Aorta (tissue), 5 donors: ENCODE measurements at places on chromosomes 12 and 14. TPM values are rescaled to one million over a fixed set of nuclear protein-coding genes. Genes with fewer than 3 reads are reported as not detected.

- no peaks in the 10 kb centered on the region for H3K27me3 ChIP-seq
- no peak overlapping the region for H3K27ac ChIP-seq
- DNase-seq: no peak
- H3K4me1 ChIP-seq: no peaks in the 10 kb centered on the region
Observed at GRCh38 chr12:40502322-40502721, 189.9 kb upstream of the CNTN1 start.

The CD163 gene
- total RNA-seq: 229 TPM

- no peak overlapping the region for H3K27ac ChIP-seq
- no peaks in the 10 kb centered on the region for H3K4me1 ChIP-seq
- H3K4me3 ChIP-seq: peak overlapping the region; percentile 87
- H3K27me3 ChIP-seq: no peaks in the 10 kb centered on the region
Observed at GRCh38 chr14:100305324-100306100, 732 bp downstream of the SLC25A29 start.

- DNase-seq: no peak
- H3K27me3 ChIP-seq: no peaks in the 10 kb centered on the region
- no peak overlapping the region for H3K27ac ChIP-seq
- no peaks in the 10 kb centered on the region for H3K36me3 ChIP-seq
Observed at GRCh38 chr12:117359029-117359845, 2.2 kb downstream of the NOS1 start.

DNA sequence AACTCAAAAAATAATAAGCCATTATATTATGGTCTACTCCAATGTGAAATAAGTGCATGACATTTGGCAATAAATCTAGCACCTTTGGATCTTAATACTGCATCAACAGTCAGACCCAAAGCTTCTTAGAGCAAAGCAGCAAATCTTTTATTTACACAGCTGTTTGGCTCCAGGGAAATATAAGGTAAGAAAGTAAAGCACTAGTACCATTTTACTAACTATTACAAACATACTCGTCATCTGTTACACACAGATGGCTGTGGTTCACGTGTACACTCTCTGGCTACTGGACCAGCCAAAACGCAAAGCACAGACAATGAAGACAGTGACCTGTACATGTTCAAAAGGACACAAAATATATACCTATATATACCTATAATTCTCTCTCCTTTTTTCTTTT is 2.8 kb downstream of the FGD6 start:
- H3K36me3 ChIP-seq: no peaks in the 10 kb centered on the region
- no peak overlapping the region for H3K4me3 ChIP-seq
- H3K27ac ChIP-seq: no peak overlapping the region
- no peak for DNase-seq
- H3K27me3 ChIP-seq: no peaks in the 10 kb centered on the region

- peak overlapping the region; percentile 50 for H3K27ac ChIP-seq
- H3K4me1 ChIP-seq: no peaks in the 10 kb centered on the region
- no peaks in the 10 kb centered on the region for H3K27me3 ChIP-seq
- DNase-seq: peak; percentile 63
- H3K36me3 ChIP-seq: no peaks in the 10 kb centered on the region
Observed at GRCh38 chr12:124452576-124453331, 114.7 kb downstream of the NCOR2 start.

DNA sequence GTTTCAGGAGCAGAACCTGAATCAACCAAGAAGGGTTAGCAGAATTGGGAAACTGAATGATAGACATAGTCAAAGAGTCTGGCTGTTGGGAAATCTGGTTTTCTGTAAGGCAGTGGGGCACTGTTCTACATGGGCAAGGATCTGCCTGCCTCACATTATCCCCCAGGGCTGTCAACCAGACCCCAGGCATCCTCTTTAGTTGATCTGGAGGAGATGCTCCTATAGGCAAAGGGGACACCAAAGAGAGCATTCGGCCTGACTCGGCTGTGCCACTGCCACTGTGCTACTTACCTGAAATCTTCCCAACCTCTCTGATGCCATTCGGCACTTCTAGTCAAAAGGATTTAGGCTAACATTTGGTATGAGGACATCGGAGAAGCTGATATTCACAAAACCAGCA is 4.1 kb downstream of the ISCU start:
- no peak overlapping the region for H3K4me3 ChIP-seq
- H3K4me1 ChIP-seq: no peaks in the 10 kb centered on the region
- DNase-seq: no peak
- no peak overlapping the region for H3K27ac ChIP-seq

DNA sequence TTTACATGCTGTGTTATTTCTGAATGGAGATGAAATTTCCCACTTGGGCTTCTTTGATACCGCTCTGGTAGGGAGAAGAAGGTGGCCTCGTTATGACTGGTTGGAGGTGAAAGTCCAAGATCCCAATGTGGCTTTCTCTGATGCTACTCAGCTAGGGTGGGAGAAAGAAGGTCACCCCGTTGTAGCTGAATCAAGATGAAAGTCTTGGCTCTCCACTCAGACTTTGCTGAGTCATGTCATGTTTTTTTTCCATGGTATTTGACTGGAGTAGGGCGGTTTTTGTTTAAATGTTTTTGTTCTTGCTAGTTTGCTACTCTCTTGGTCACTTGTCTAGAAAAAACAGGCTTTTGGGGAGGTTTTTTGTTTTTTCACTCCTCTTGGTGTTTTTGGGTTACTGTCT is 2.4 kb upstream of the PDE6H start:
- no peak overlapping the region for H3K27ac ChIP-seq
- H3K27me3 ChIP-seq: no peaks in the 10 kb centered on the region
- DNase-seq: no peak
- no peaks in the 10 kb centered on the region for H3K36me3 ChIP-seq
- no peaks in the 10 kb centered on the region for H3K4me1 ChIP-seq

- H3K36me3 ChIP-seq: no peaks in the 10 kb centered on the region
- no peak overlapping the region for H3K27ac ChIP-seq
- no peaks in the 10 kb centered on the region for H3K4me1 ChIP-seq
- no peak overlapping the region for H3K4me3 ChIP-seq
- no peak for DNase-seq
Observed at GRCh38 chr12:115172521-115172920, 488.5 kb upstream of the TBX3 start.

The M6PR gene
- total RNA-seq: 82.9 TPM

The RNASE3 gene
- 0.57 TPM for total RNA-seq

The SPTLC2 gene
- 37.8 TPM for total RNA-seq

- H3K27ac ChIP-seq: no peak overlapping the region
- H3K36me3 ChIP-seq: no peaks in the 10 kb centered on the region
- no peak overlapping the region for H3K4me3 ChIP-seq
- H3K4me1 ChIP-seq: no peaks in the 10 kb centered on the region
- H3K27me3 ChIP-seq: no peaks in the 10 kb centered on the region
Observed at GRCh38 chr12:97380440-97380839, 82.2 kb upstream of the RMST start.

DNA sequence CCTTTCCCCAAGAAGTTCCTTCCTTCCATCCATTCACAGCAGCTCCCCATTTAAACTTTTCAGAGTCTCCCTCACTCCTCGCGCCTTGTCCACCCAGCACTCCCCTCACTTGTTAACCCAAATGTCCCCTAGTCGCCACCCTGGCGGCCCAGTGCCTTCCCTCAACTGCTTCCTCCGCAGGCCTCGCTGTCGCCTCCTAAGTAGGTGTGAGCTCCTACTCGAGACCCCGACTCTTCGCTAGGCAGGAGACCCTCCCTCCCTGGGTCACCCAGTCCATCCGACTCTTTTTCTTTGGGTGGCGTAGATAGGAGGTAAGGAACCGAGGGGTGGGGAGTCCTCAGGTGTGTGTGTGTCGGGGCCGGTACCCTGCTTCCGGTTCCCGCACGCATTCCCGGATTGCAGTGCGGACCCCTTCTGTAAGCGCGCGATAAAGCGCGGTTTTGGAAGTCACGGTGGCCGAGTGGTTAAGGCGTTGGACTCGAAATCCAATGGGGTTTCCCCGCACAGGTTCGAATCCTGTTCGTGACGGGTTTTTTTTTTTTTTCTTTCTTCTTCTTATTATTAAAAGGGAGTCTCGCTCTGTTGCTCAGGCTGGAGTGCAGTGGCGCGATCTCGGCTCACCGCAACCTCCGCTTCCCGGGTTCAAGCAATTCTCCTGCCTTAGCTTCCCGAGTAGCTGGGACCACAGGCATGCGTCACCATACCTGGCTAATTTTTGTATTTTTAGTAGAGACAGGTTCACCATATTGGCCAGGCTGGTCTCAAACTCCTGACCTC is 823 bp upstream of the SMARCC2 start:
- peak overlapping the region; percentile 33 for H3K4me3 ChIP-seq
- peaks cover 2% of the 10 kb centered on the region for H3K36me3 ChIP-seq
- DNase-seq: peak; percentile 82
- no peaks in the 10 kb centered on the region for H3K27me3 ChIP-seq

The EPYC gene
- not detected for total RNA-seq

DNA sequence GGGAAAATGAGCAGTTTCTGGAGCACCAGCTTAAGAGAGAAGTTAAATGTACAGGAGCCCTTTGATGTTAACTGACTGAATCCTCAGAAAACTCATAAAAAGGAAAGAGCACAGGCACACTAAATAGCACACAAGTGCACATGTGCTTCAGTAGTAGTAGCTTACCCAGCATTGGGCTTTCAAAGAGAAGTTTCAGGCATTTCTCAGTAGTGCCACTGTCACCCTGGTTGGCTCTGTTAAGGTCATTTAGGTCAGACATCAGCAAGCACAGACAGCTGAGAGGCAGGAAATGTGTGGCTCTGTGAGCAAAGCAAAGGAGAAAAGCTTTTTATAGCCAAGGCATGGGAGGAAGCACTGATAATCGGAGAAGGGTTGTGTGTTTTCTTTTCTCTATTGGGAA is 96.3 kb upstream of the HIF1A start:
- DNase-seq: no peak
- H3K4me3 ChIP-seq: no peak overlapping the region
- no peak overlapping the region for H3K27ac ChIP-seq
- H3K27me3 ChIP-seq: no peaks in the 10 kb centered on the region
- H3K4me1 ChIP-seq: peaks cover 8% of the 10 kb centered on the region

- no peak overlapping the region for H3K4me3 ChIP-seq
- no peaks in the 10 kb centered on the region for H3K4me1 ChIP-seq
- H3K36me3 ChIP-seq: no peaks in the 10 kb centered on the region
- H3K27me3 ChIP-seq: no peaks in the 10 kb centered on the region
- DNase-seq: no peak
- H3K27ac ChIP-seq: no peak overlapping the region
Observed at GRCh38 chr14:101087614-101088394, 184.3 kb upstream of the RTL1 start.

The RNASE2 gene
- 5.8 TPM for total RNA-seq

The CFAP54 gene
- 0.91 TPM for total RNA-seq

DNA sequence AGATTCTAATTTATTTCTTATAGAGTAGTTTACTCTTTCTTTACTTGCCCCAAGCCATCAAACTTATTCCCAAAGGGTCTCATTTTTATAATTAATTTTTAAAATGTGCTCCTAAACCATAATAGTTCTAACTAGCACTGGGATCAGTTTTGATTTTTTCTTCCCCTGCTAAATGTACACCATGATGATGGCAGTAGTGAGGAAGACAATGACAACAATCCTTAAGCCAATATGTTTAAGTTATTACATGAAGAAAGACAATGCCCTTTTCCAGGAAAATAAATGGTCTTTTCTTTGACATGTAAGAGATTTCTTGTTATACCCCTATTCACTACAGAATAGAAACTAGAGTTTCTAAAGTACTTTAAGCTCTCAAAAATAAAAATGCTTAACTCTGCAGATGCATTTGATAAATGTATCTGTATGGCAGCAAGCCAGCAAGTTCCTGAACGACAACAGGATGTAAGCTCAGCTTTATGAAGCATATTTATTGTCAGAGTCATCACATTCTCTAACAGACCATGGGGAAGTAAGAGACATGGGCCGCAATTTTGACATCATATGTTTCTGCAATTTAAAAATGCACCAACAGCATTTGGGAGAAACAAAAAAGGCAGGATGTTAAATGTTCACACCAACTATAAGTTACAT is 36.0 kb upstream of the SNX6 start:
- H3K36me3 ChIP-seq: no peaks in the 10 kb centered on the region
- DNase-seq: no peak
- no peaks in the 10 kb centered on the region for H3K27me3 ChIP-seq
- H3K27ac ChIP-seq: no peak overlapping the region

GRCh38 chr12:53994009-53994263 is 6.0 kb upstream of the HOXC9 start:
- H3K27ac ChIP-seq: no peak overlapping the region
- H3K4me1 ChIP-seq: no peaks in the 10 kb centered on the region
- no peak for DNase-seq
- no peaks in the 10 kb centered on the region for H3K36me3 ChIP-seq

DNA sequence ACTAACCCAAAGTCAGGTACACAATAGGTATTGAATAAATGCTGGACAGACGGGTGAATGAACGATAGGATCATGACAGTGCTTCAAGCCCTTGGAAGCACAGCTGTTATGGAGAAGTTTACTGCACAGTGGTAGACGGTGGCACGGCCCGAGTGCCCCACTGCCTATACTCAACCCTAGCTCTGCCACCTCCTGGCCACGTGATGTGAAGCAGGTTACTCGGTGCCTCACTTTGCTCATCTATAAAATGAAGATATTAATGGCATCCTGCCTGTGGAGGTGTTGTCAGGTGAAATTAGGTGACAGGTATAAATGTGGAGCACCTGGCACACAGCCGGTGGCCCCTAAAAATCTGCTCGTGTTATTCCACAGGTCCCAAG is 5.8 kb downstream of the ASB2 start:
- no peak for DNase-seq
- H3K27ac ChIP-seq: peak overlapping the region; percentile 71
- peaks cover 6% of the 10 kb centered on the region for H3K4me1 ChIP-seq

The AP4S1 gene
- total RNA-seq: 10.1 TPM
